Activated T-helper 2 cell treated with anti-CD3 and anti-CD28 coated beads, Interferon-gamma antibody, Interleukin-2, Interleukin-4, amounts not matched to agents 10 μg/mL and 5 μg/mL and 100 μg/mL, durations not matched to agents 14 hours and 24 hours and 36 hours (primary cell): ENCODE measurements at places on chromosomes 4 and X. TPM values are rescaled to one million over a fixed set of nuclear protein-coding genes. Genes with fewer than 3 reads are reported as not detected.

DNA sequence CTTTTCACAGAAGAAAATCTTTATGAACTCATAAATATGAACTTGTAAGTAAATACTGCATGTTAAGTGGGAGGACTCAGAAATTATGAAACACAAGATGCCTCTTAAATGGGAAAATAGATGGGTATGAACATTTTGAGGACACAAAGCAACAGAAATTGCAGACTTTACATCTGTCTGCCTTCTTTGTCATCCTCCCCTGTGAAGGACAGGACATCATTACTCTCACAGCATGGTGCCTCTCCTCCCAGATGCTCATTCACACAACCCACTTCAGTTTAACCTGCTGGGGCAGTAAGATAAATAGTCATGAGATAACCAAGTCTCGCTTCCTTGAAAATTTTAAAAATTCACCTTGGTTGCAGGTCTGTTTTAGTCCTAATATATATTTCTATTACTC is 144.5 kb downstream of the APBB2 start:
- no peaks in the 10 kb centered on the region for H3K4me1 ChIP-seq
- H3K27me3 ChIP-seq = no peaks in the 10 kb centered on the region
- H3K36me3 ChIP-seq = no peaks in the 10 kb centered on the region
- DNase-seq = no peak

- H3K27me3 ChIP-seq = no peaks in the 10 kb centered on the region
These were observed 44.1 kb downstream of the TEC start for GRCh38 chr4:48225368-48226141.

Gene TMEM255A
- total RNA-seq = not detected in 2 replicates

GRCh38 chr4:164904336-164904735 is 27.4 kb downstream of the APELA start:
- H3K36me3 ChIP-seq = no peaks in the 10 kb centered on the region
- H3K27ac ChIP-seq = no peak overlapping the region

DNA sequence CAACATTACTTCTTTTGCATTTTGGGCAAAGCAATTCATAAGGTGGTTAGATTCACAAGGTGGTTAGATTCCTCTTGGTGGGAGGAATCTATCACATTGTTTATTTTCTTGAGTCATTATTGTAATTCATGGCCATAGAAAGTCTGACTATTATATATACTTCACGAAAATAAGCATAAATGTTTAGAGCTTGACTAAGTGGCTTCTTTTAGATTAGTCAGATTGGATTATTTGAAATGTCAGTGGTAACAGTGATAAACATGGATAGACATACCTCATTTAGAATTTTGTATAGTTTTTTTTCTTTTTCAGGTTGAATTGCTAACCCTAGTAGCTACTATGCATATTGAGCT is 24.9 kb upstream of the DYNLT3 start:
- H3K4me3 ChIP-seq = no peak overlapping the region
- H3K4me1 ChIP-seq = peaks cover 4% of the 10 kb centered on the region
- DNase-seq = no peak
- H3K27me3 ChIP-seq = peaks cover 3% of the 10 kb centered on the region
- H3K36me3 ChIP-seq = no peaks in the 10 kb centered on the region

GRCh38 chr4:99054428-99054994 is 34.1 kb downstream of the ADH5 start:
- DNase-seq = no peak
- no peak overlapping the region for H3K4me3 ChIP-seq
- H3K4me1 ChIP-seq = peaks cover 41% of the 10 kb centered on the region
- H3K27me3 ChIP-seq = no peaks in the 10 kb centered on the region

DNA sequence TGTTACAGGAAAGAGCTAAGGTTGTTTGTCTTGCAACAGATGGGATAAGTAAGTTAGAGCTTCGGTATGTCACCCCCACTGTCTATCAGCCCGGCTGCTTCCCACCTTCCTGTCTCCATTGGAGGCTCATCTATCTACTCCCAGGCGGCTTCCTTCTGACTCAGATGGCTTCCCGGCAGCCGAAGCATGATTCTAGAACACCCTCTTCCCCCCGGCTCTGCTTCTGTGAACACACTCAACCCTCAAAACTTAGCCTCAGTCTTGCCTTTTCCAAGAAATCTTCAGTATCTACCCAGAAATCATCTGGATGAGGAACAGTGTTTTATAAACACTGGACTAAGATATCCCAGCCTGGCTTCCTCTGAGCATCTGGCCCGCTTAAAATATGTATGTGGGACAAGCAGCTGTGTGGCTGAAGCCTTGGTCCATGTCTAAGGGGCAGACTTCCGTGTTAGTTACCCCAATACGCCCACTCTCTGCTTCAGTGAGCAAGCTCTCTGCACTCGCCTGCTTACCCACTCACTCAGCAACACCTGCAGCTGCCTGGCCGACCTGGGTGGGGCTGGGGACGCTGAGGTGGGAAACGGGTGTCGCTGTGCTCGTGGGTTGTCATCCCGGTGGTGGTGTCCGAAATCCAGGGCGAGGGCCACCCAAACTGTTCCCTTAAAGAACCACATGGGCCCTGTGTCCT is 12.0 kb upstream of the SLC2A9 start:
- no peaks in the 10 kb centered on the region for H3K36me3 ChIP-seq
- no peak overlapping the region for H3K27ac ChIP-seq
- peaks cover 6% of the 10 kb centered on the region for H3K27me3 ChIP-seq

DNA sequence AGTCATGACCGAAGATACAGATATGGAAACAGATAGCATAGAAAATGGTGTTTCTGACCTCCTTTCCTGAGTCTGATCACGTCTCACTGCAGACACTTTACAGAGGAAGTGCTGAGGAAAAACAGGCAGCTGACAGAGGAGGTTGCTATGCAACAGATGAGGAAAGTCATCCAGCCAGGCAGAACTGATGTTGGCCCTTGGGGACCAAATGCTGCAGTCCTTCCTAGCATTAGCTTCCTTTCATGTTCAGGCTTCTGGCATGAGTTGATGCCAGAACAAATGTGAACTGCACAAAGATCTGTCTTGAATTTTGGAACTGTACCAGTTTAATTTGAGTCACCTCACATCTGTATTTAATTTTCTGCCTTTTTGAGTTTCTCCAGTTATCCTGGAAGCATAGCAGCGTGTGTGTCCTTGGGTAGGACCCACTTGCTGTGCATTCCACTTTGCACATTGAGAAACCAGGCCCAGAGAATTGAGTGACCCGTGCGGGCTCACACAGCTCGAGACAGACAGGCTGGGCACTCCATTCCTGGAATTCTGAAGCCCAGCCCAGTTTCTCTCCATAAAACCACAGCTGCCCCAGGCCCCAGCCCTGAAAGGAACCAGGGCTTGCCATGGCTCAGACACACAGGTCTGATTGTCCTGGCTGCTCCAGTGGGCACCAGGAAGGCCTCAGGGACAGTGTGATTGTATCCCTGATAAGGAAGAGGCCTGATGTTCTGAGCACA is 1.4 kb upstream of the MAGED1 start:
- DNase-seq = no peak
- H3K27ac ChIP-seq = peak overlapping the region; percentile 46
- H3K4me1 ChIP-seq = peaks cover 25% of the 10 kb centered on the region
- H3K4me3 ChIP-seq = no peak overlapping the region
- H3K36me3 ChIP-seq = peaks cover 9% of the 10 kb centered on the region

- no peak for DNase-seq
- H3K27ac ChIP-seq = no peak overlapping the region
- no peaks in the 10 kb centered on the region for H3K4me1 ChIP-seq
These were observed 124.2 kb downstream of the GUCY2F start for GRCh38 chrX:109357706-109358105.

Gene ARMCX4
- 4.7 and 6.3 TPM in 2 replicates for total RNA-seq

DNA sequence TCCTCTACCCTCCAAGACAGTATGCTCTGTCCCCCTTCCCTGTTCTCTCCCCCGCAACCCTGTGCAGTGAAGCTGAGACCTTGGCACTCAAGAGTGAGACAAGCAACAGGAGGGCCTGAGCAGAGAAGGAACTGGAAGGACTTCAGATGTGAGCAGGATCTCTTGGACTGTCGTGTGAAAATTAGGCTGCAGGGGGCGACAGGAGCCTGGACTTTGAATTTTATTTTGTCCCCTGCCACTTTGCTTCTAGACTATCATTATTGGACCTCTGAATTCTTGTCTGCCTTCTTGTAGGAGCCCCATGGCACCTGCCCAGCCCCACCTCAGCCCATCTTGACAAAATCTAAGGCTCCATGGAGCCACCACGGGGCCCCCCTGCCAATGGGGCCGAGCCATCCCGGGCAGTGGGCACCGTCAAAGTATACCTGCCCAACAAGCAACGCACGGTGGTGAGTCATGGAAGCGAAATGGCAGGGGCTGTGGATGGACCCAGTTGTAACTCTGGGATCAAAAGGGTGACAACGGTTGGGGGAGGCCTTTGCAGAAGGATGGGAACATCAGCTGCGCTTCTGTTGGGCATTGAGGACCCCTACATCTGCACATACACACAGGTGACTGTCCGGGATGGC is 1.7 kb downstream of the ARAF start:
- peaks cover 29% of the 10 kb centered on the region for H3K36me3 ChIP-seq
- H3K27ac ChIP-seq = no peak overlapping the region
- DNase-seq = peak; percentile 14
- peak overlapping the region; percentile 85 for H3K4me3 ChIP-seq
- H3K4me1 ChIP-seq = peaks cover 29% of the 10 kb centered on the region

GRCh38 chr4:153530284-153530999 is 64.3 kb downstream of the TMEM131L start:
- peaks cover 26% of the 10 kb centered on the region for H3K36me3 ChIP-seq
- peaks cover 73% of the 10 kb centered on the region for H3K4me1 ChIP-seq
- H3K27me3 ChIP-seq = no peaks in the 10 kb centered on the region

DNA sequence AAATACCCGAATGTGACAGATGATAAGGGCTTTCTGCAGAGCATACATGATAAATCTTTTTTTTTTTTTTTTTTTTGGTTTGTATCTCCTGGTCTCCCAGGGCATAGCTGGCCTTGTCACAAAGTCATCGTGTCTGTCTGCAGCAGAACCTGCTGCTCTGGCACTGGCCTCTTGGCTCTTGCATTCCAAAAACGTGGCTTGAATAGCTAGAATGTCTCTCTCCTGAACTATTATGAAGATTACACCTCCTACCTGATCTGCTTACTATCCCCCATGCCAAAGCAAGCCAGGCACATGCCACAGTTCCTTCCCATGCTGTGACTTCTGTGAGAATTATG is 50.4 kb upstream of the SCRG1 start:
- no peak for DNase-seq
- no peak overlapping the region for H3K27ac ChIP-seq
- H3K4me1 ChIP-seq = peaks cover 4% of the 10 kb centered on the region
- no peaks in the 10 kb centered on the region for H3K36me3 ChIP-seq

DNA sequence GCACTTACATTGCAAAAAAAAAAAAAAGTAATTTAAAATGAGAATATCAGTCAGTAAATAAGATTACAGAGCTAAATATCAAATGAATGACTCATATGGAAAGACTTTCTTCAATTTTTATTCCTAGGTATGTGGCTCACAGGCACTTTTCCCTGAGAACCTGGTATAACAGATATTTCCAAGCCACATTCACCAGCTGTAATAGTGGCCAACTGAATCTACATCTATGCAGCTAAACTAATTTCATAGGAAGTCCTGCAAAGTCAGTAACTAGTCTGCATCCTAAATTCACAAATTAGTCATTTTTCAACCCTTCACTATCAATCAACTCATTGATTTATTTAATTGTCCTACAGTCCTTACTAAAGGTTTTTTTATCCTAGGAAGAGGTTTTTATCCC is 5.6 kb downstream of the PDE5A start:
- DNase-seq = no peak
- H3K4me3 ChIP-seq = no peak overlapping the region
- H3K36me3 ChIP-seq = no peaks in the 10 kb centered on the region
- H3K4me1 ChIP-seq = peaks cover 9% of the 10 kb centered on the region

DNA sequence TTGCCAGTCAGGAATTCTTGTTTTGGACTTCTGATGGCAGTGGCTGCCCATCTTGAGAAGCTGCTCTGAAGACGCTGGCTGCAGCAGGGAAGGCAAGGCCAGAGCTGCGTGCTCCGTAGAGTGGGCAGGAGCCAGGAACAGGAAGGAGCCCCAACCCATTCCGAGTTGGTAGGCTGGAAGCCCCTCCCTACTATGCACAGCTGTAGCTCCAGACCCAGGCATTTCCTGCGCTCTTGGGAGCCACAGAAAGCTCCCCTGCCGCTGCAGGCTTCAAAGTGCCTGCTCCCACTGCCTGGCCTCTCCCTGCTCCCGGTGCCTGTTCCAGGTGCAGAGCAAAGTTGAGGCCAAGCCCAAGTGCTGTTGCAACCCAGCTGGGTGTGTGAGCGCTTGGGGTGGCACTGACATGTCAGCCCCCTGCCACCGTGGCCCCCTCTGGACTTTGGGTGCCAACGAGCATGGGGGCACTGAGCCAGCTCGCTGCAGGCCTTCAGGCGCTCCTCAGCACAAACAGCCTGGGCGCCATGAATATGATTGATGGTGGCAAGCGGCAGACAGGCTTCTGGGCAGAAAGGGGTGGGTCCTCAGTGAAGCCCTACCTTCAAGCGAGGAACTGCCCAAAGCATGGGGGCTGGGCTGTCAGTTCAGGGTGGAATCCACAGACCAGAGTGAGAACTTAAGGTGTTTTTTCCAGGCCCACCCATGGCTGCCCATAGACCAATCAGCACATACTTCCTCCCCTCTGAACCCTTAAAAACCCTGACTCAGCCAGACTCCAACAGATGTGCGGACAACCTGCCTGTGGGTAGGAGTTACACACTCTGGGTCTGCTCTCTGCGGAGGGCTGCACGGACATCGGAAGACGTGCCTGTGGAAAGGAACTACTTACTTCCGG is 677.2 kb upstream of the INTU start:
- H3K36me3 ChIP-seq = no peaks in the 10 kb centered on the region
- no peaks in the 10 kb centered on the region for H3K27me3 ChIP-seq
- H3K4me3 ChIP-seq = no peak overlapping the region
- no peak for DNase-seq
- no peak overlapping the region for H3K27ac ChIP-seq
- no peaks in the 10 kb centered on the region for H3K4me1 ChIP-seq

DNA sequence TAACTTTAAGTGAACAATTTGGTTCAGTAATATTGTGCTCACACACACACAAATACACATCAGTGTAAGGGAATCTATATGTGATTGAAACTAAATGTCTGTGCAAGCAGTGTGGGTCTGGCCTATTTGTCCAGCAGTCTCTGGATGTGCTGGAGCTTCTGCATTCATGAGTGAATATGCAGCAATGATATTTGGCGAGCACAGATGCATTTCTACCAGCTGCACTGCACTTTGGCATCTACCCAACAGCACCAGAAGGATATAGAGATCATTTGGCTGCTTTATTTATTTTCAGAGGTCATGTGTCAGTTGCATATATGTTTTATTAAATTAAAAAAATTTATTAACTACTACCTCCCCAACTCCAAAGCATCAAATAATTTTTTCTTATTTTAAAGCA is 613.4 kb upstream of the NR3C2 start:
- H3K27me3 ChIP-seq = no peaks in the 10 kb centered on the region
- H3K4me1 ChIP-seq = no peaks in the 10 kb centered on the region
- DNase-seq = no peak
- H3K4me3 ChIP-seq = no peak overlapping the region
- H3K27ac ChIP-seq = no peak overlapping the region
